ENCODE measurements at places on chromosomes 2 and 18. TPM values are rescaled to one million over a fixed set of nuclear protein-coding genes. Genes with fewer than 3 reads are reported as not detected.

DNA sequence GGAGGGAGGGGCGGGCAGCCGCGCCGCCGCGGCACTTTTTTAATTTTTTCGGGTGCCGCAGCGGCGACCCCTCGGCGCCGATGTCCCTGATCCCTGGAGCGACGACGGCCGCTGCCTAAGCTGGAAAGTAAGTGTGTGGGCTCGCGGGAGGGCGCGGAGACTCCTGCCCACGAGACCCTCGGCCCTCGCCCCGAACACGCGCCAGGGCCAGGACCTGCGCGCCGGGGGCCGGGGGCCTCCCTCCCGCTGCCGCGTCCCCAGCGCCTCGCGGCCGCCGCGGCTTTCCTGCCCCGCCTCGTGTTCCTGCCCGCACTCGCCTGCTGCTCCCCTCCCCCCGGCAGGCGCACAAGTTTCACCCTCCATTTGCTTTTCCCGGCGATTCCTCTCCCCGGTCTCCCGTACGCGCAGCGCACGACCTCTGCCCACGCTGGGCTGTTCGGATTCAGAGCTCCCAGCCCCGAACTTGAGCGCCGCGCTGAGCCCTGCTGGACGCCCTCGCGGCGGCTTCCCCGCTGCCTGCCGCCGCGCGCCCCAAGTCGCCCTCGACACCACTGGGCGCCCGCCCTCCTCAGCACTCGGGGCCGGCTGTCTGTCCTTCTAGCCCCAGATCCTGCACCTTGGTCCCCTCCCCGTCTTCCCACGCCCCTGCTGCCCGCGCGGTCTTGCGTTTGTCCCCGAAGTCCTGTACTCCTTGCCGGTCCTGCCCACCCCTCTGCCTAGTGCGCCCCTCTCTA, 507 bp downstream of the PKP4 start:
- peak overlapping the region; percentile 93 for H3K4me3 ChIP-seq
- H3K27me3 ChIP-seq, result no peaks in the 10 kb centered on the region
- no peaks in the 10 kb centered on the region for H3K36me3 ChIP-seq

GRCh38 chr2:184611361-184612085, 13.2 kb downstream of the ZNF804A start:
- no peak overlapping the region for H3K27ac ChIP-seq
- no peaks in the 10 kb centered on the region for H3K27me3 ChIP-seq
- no peak overlapping the region for H3K4me3 ChIP-seq
- H3K36me3 ChIP-seq, result no peaks in the 10 kb centered on the region

DNA sequence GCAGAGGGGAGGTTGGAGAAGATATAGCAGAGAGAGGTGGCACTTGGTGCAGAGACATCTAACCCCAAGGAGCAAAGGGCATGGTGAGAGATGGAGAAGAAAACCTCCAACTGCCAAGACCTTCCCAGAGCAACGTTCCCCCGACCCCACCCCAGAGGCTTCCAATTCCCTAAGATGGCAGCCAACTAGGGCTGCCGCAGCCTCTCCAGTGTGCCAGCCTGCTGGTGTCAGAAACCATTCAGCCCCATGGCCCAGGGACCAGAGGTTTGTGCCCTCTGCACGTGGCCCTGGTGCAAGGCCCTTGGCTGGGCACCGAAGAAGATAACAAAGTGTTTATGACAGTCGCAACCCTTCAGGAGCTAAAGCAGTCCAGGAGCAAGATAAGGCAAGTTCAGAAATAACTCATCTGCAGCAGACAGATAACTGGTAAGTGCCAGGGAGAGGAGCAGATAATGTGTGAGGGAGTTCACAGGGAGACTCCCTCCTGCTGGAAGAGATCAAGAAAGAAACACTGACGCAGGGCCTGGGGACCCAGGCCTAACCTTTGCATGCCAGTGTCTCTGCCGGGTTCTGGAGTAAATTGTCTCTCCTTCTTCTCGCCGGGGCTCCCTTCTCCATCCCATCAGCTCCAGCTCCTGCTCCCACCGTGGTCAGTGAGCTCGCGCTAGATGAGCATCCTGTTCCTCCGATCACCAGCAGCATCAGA, 66.1 kb upstream of the ID2 start:
- DNase-seq, result no peak
- no peak overlapping the region for H3K27ac ChIP-seq
- no peaks in the 10 kb centered on the region for H3K4me1 ChIP-seq
- peaks cover 2% of the 10 kb centered on the region for H3K27me3 ChIP-seq
- H3K4me3 ChIP-seq, result no peak overlapping the region

DNA sequence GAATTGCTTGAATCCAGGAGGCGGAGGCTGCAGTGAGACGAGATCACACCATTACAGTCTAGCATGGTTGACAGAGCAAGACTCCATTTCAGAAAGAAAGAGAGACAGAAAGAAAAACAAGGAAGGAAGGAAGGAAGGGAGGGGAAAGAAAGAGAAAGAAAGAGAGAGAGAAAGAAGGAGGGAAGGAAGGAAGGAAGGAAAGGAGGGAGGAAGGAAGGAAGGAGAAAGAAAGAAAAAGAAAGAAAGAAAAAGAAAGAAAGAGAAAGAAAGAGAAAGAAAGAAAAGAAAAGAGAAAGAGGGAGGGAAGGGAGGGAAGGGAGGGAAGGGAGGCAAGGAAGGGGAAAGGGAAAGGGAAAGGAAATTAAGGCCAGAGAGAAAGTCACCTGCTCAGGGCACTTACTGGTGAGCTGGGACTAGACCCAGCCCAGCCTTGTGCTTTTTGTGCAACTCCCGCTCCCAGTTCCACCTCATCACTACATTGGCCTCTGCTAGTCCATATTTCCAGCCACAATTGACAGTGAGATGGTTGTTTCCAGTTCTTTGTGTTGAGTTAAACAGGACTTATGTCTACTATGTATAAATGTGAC, 35.7 kb downstream of the MOGAT1 start:
- no peaks in the 10 kb centered on the region for H3K36me3 ChIP-seq
- no peak overlapping the region for H3K27ac ChIP-seq
- DNase-seq, result no peak

GRCh38 chr18:21056545-21056944, 55.1 kb downstream of the ROCK1 start:
- peaks cover 26% of the 10 kb centered on the region for H3K4me1 ChIP-seq
- H3K27me3 ChIP-seq, result no peaks in the 10 kb centered on the region

DNA sequence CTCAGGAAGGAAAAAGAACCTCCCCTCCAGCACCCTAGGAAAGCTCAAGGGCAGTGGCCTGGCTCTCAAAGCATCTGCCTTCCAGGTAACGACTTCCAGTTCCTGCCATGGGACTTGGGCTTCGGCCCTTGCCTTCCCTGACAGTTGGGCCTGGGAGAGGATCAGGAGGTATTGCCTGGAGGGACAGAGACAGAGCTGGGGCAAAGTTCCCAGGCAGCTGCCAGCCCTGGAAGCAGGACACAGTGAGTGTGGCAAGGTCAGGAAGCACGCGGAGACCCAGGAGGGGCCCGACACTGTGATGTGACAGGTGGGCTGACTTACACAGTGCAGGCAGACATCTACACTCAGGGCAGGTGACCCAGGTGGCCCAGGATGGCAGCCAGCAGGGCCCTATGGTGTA, 87.5 kb upstream of the BOD1L2 start:
- H3K36me3 ChIP-seq, result no peaks in the 10 kb centered on the region
- peaks cover 2% of the 10 kb centered on the region for H3K4me1 ChIP-seq
- H3K27ac ChIP-seq, result no peak overlapping the region
- DNase-seq, result no peak
- peaks cover 11% of the 10 kb centered on the region for H3K27me3 ChIP-seq
- H3K4me3 ChIP-seq, result no peak overlapping the region

GRCh38 chr2:67642046-67642382, 244.9 kb downstream of the ETAA1 start:
- no peaks in the 10 kb centered on the region for H3K27me3 ChIP-seq
- H3K4me3 ChIP-seq, result no peak overlapping the region
- DNase-seq, result no peak
- no peaks in the 10 kb centered on the region for H3K36me3 ChIP-seq

GRCh38 chr2:24771764-24772586, 21.2 kb downstream of the PTRHD1 start:
- H3K36me3 ChIP-seq, result peaks cover 17% of the 10 kb centered on the region
- H3K27me3 ChIP-seq, result peaks cover 2% of the 10 kb centered on the region
- no peak overlapping the region for H3K27ac ChIP-seq

AMER3 gene
- not detected for total RNA-seq

LRATD1 gene
- not detected for total RNA-seq

PLEKHH2 gene
- total RNA-seq, result 0.81 TPM

BUB1 gene
- 90.8 TPM for total RNA-seq

TBR1 gene
- not detected for total RNA-seq

Measured in activated CD4-positive, alpha-beta memory T cell treated with anti-CD3 and anti-CD28 coated beads for 36 hours (primary cell).